Fibroblast of lung (primary cell): ENCODE measurements at places on chromosomes 16 and 17.

DNA sequence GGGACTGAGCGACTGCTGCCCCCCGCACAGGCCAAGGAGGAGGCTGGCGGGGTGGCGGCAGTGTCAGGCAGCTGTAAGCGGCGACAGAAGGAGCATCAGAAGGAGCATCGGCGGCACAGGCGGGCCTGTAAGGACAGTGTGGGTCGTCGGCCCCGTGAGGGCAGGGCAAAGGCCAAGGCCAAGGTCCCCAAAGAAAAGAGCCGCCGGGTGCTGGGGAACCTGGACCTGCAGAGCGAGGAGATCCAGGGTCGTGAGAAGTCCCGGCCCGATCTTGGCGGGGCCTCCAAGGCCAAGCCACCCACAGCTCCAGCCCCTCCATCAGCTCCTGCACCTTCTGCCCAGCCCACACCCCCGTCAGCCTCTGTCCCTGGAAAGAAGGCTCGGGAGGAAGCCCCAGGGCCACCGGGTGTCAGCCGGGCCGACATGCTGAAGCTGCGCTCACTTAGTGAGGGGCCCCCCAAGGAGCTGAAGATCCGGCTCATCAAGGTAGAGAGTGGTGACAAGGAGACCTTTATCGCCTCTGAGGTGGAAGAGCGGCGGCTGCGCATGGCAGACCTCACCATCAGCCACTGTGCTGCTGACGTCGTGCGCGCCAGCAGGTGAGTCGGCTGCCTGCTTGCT lies 5.6 kb upstream of the TMEM88 start:
- DNase-seq = no peak

- no peak for DNase-seq
These were observed 58.5 kb downstream of the BAHCC1 start for GRCh38 chr17:81453712-81454111.

DNA sequence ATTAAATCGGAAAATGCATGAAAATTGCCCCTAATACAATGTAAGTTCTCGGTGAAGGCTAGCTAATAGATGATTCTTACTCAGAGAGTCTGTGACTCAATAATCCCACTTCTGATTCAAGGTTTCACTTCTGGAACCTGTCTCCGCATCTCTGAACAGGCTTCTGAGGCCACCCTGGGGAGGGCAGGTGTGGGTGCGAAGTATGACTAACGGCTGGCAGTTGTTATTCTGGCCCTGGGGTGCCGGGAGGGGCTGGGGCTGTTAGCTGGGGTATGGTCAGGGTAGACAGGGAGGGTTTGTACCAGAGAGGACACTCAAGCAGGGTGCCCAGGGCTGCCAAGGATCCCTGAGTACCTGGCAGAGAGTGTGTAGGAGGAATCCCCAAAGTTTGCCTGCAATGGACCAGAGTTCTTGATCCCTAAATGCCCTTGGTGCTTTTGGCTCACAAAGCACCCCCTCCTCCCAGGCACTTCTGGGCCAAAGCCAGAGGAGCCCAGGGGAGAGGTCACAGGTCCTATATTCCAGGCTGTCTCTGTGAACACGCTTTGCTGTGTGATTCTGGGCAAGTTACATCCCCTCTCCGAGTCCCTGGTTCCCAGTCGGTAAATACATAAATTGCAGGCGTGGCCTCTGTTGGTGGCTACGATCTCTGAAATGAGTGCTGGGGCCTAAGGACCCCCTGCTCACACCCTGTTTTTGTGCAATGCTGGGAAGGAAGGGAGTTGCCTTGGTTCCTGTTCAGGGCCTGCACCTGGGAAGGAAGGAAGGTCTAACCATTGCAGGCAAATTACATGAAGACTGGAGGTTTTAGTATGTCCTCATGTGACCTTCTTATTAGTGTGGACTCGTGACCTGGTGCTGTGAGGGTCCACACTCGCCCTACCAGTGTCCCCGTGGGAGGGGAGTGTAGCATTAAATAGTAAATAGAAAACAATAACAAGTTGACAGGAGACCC lies 49.9 kb upstream of the CPNE2 start:
- DNase-seq = peak; percentile 69

DNA sequence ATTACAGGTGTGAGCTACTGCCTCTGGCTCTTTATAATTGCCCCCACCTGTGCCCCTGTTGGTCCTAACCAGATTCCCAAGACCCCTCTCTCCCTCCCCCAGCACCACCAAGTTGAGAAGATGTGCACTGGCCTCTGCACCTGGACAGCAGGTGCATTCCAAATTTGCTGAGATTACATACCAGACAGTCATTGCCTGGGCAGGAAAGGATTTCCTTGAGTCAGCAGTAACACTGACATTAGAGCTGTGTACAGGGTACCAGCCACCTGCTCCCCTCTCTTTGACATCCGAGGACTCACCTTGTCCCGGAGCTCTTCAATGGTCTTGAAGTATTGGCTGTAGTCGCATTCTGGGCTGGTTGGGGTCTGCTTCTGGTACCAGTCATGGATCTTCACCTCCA lies 659 bp downstream of the KRT15 start:
- DNase-seq = no peak

- DNase-seq = no peak
These were observed 12.9 kb downstream of the DRC3 start for GRCh38 chr17:17985555-17985954.

DNA sequence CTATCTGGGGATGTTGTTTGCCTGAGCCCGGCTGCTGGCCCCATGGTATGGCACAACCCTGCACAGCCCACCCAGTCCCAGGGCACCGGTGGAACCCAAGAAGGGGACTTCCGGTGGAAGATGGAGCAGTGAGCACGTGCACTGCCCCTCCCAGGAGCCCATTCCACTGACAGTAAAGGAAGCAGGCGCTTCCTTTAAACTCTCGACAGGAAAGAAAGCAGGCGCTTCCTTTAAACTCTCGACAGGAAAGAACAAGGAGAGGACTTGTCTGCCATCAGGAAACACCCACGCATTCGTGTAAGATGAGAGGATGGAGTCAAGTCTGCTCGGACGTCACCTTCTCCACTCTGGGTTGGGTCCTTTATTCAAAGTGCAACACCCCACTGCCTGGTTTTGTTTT lies 53.7 kb downstream of the IL21R start:
- no peak for DNase-seq

DNA sequence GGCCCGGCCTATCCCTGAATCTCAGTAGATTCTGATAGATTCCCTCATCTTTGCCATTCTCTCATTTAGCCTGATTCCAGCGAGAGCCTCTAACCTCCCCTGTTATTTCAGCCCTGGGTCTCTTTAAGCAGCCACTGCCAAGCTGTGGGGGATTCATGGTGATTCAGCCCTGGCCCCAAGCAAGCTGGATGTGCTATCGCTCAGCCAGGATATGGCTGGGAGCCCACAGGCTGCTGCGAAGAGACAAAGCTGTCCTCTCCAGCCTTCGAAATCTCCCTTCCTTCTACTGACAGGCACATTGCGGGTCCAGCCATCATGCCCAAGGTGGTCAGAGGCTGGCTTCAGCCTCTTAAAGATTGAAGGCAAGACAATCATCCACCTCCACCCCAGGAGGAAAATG lies 394.1 kb downstream of the SOX9 start:
- peak; percentile 96 for DNase-seq

DNA sequence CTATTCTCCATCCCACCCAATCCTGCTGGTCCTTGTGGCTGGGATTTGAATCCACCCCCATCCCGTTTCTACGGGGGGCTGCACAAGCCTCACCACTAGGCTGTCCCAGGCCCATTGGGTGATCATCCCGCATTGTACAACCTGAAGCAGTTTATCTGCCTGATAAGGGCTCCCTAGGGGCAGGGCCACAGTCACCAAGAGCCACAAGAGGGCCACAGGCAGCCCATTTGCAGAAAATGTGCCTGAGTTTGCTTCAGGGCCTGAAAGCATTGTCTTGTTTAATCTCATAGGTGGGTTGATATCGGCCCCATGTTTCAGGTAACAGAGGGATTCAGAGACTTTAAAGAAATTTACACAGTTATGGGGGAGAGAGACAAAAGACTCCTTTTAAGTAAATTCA lies 245.0 kb downstream of the CPPED1 start:
- no peak for DNase-seq

DNA sequence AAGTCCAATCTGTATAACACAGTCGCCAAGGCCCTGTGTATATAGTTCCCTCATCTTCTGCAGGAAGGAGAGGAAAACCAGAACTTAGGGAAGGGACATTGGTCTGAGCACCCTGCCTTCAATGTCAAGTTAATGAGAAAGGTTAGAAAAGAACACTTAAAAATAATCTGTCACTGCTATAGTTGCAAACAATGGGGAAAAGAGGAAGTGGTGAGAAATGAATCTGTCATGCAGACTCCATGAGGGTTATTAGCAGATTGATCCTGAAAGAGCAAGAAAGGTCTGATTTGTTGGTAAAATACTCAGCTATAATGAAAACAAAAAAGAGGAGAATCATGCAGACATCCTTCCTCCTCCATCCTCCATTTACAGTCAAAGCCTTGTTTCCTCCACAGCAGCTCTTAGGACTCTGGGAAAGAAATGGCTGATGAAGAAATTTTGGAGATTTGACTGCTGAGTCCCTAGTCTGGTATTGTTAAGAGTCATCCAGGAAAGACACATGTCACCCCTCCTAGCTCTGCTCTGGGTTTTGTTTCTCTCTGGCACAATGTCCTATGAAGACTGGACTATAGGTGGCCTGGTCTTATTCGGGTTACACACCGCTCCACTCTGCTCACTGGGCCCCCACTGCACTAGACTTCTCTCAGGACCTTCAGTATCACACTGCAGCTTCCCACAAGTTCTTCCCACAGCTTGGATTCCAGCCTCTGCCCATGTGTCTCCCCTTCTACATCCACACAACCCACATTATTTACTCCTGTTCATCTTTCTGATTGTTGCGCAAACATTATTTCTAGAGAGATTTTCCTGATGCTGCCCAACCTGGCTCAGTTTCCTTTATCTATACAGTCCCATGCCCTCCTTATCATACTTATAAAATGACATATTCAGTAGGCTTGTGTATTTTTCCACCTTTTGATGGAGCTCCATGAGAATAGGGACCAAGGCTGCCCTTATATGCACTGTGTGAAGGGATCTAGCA lies 56.5 kb upstream of the XYLT1 start:
- no peak for DNase-seq

DNA sequence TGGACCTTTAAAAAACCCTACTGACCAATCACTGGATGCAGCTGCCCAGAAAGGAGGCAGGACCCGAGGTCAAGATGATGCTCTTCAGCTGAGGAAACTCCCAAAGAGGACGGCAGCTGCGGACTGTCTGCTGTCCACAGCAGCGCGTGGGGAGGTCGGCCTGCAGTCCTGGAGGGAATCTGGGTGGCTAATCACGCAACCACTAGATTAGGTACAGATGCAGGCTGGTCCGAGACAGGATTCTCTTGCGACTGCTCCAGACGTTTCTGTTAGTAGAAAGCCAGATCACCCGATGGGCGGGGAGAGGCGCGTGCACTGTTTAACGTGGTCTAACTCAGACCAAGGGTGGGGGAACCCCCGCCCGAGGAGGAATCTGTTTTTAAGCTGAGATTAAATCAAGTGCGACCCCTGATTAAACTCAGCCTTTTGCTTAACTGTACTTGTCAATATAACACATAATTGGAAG lies 8.8 kb downstream of the CTRB2 start:
- DNase-seq = no peak

DNA sequence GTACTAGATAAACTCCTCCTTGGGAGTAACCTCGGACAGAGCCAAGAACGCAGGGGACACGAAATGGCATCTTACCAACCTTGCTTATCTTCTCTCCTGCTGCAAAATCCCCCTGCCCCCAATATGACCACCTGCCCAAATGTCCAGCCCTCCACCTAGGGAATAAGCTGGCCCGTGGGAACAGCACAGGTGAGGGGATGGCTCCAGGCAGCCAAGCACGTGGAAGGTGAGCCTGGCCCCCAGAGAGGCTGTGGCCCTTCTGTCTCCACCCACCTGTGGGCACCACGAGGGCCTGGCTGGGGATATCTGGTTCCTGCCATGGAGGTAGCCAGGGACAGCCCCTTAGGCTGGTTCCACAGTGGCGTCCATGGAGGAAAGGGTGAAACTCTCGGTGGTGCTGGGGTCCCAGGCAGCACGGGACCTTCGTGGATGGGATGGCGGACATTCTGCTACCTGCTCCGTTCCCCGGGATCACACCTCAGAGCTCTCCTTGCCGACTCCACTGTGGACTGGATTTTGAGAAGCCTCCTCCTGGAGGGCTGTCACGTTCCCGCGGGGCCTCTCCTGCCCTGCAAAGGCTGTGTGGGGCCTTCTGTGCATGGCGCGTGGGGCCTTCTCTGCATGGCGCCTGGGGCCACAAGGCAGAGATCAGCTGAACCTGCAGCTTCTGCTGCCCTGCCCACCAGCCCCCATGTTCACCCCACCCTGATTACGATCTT lies 388.5 kb upstream of the TNRC6C start:
- no peak for DNase-seq

- DNase-seq = peak; percentile 99
These were observed 33.9 kb downstream of the ANKFY1 start for GRCh38 chr17:4229627-4230541.

- DNase-seq = no peak
These were observed 21.0 kb upstream of the EVPL start for GRCh38 chr17:76048025-76048605.
